Fibroblast of upper back skin (primary cell): ENCODE measurements at places on chromosomes 2 and 18.

DNA sequence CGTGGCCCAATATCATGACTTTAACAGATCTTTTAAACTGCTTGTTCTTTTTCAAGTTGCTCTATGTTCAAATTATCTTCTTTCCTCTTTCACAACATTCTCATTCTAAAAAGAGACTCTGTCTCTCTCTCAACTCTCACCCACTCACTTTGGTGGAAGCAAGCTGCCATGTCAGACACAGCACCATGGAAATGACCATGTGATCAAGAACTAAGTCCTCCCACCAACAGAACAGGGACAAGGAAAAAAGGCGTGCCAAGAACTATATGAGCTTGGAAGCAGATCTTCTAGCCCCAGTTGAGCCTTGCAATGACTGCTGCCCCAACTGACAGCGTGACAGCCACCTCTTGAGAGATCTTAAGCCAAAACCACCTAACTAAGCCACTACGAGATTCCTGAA is 23.9 kb downstream of the BAZ2B start:
- no peak for DNase-seq

DNA sequence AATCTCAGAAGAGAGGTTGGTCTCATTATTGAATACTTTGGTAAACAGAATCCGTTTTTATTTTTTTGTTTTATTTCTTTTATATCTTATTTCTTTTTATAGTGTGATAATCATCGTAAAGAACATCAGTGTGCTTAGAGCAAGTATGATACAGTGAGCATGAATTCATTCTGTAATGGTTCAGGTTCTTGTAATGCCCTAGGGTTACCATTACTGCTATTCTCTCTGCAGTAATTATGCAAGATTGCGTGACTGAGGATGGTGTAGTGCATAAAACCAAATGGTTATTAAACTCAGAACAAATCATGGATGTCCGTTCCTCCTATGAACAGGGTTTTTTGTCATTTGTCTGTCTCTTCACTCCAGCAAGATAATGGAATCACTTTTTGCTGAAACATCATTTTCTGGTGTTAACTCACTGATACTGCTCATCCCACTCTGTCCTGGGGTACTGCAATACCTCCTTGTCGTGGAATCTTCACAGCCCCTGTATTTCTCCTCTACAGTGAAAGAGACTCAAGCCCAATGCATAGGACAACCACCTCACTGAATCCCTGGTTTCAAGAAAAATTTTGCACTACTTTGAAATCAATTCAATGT is 274.8 kb upstream of the ST6GAL2 start:
- no peak for DNase-seq

- DNase-seq = no peak
These were observed 8.1 kb upstream of the MTERF4 start for GRCh38 chr2:241110089-241110606.

- no peak for DNase-seq
These were observed 54.2 kb downstream of the AKAIN1 start for GRCh38 chr18:5142859-5143258.

DNA sequence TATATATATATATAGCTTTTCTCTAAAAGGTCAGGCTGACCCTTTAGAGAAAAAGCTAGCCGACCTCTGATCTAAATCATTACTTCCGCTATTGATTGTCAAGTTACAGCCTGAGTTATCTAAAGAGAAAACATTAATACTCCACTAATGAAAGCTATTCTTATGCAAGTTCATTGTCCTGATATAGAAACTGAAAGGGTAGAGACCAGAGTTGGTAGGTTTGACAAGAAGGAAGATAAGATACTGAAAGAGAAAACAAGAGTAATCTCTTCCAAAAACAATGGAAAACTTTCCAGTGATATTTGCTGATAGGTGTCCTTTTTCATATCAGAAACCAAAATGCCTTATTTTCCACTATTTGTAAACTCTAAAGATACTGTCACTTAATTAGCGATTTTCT is 62.8 kb upstream of the SLC39A10 start:
- DNase-seq = no peak

DNA sequence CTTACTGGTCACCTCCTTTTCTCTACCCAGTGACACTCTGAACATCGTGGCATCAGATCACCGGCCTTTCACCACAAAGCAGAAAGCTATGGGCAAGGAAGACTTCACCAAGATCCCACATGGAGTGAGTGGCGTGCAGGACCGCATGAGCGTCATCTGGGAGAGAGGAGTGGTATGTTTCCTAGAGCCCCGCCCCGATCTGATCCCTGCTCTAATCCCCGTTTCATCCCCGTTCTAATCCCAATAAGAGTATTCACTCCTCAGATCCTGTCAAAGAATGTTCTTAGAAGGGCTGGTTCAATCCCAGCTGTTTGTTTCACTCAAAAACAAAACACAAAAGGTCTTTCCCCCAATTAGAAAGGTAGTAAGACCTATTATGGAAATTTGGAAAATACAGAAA is 30.4 kb upstream of the MAPRE3 start:
- no peak for DNase-seq
